ENCODE measurements at places on chromosomes 1 and 21. TPM values are rescaled to one million over a fixed set of nuclear protein-coding genes. Genes with fewer than 3 reads are reported as not detected.

TRIM58 gene
- total RNA-seq, result 0.30 TPM

DMAP1 gene
- 12.2 TPM for total RNA-seq

GRCh38 chr1:198357937-198358336 lies 182.5 kb downstream of the ATP6V1G3 start:
- no peak for DNase-seq

- no peak for DNase-seq
These were observed 4.2 kb downstream of the WNT9A start for GRCh38 chr1:227943381-227944089.

DNA sequence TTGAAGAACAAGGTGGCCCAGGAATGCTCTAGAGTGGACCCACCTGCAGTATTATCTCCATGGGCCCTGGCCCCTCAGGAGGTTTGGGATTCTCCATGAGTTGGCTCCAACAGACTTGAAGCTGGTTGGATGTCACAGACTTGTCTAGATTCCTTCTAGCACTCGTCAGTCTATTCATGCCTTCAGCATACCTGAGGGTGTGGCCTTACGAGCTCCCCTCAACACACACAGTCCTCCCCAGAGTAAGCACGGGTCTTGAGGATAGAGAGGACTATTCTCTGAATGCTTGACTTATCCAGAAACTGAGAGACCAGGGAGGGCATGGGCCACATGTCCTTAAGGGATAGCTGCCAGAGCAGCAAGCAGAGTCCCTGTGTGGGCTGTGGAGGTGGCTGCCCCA lies 45.9 kb upstream of the COL6A1 start:
- DNase-seq, result no peak

CFHR2 gene
- not detected for total RNA-seq

DNA sequence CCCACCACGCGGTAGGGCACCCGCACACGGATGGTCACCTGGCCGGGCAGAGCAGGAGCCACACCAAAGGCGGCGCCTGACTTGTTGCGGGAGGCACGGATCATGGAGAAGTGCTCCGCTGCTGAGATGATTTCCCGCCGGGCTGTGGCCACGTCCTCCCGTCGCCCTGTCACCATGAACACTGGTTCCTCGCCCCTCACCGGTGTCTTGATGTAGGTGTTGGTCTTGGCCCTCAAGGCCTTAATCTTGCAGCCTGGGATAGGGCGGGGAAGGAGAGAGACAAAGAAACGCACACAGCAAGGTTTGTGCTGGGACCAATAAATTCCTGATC lies 4.9 kb downstream of the MEX3A start:
- DNase-seq, result no peak

TCHHL1 gene
- not detected for total RNA-seq

BEND5 gene
- 1.9 TPM for total RNA-seq

ALX3 gene
- not detected for total RNA-seq

LCE6A gene
- not detected for total RNA-seq

REG4 gene
- not detected for total RNA-seq

GRCh38 chr1:232968965-232969364 lies 18.6 kb downstream of the NTPCR start:
- no peak for DNase-seq
